ENCODE measurements at places on chromosomes 11 and 22. TPM values are rescaled to one million over a fixed set of nuclear protein-coding genes. Genes with fewer than 3 reads are reported as not detected.

OSM gene
- 0.13 TPM for total RNA-seq

SAA4 gene
- total RNA-seq: not detected

MRGPRF gene
- total RNA-seq: 25.2 TPM

SEC14L6 gene
- total RNA-seq: not detected

APOL5 gene
- not detected for total RNA-seq

Measured in epithelial cell of alveolus of lung (primary cell).